ENCODE measurements at places on chromosomes 13 and 19.

- DNase-seq: peak; percentile 48
These were observed 237.5 kb downstream of the COG6 start for GRCh38 chr13:39892721-39893685.

GRCh38 chr19:49395581-49396407 lies 7.7 kb downstream of the KASH5 start:
- DNase-seq: no peak

- no peak for DNase-seq
These were observed 235.0 kb downstream of the PCCA start for GRCh38 chr13:100323937-100324336.

DNA sequence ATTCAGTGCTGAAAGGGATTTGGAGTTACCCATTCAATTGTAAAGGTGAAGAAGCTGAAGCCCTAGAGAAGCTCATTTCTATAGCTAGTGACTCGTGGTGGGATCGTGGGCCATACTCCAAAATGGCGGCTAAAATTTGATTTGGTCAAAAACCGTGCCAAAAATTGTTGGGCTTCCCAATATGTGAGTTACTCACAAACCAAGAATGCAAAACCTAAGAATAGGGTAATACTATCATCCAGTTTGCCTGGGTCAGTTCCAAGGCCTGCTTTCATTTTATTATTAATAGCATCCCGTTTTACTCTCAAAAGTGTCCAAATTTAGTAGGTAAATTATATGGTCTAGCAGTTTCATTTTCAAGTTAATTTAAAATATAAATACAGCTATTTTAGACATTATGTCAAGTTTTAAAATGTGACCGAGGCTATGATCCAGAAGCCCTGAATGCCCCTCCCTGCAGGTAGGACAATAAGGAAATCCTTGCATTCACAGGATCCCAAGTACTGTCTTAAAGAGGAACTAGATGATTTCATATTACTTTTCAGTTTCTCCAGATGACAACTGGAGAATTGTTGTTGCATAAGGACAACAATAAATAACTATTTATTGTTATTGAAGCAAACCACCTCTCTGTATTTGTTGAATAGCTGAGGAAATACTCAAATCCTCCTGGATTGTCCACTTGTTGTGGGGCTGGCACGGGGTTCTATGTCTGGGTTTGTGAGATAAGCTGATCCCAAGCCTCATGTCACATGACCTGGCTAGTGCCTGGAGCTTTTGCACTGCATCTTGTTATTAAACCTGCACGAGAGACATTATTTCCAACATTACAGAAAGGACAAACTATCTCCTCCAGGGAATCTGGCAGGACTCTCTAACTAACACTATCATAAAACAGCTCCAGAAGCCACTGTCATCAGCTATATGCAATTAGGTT lies 11.6 kb upstream of the RAP2A start:
- no peak for DNase-seq

GRCh38 chr19:29685326-29685725 lies 20.1 kb downstream of the PLEKHF1 start:
- no peak for DNase-seq

- no peak for DNase-seq
These were observed 6.5 kb downstream of the EPSTI1 start for GRCh38 chr13:42985312-42986175.

DNA sequence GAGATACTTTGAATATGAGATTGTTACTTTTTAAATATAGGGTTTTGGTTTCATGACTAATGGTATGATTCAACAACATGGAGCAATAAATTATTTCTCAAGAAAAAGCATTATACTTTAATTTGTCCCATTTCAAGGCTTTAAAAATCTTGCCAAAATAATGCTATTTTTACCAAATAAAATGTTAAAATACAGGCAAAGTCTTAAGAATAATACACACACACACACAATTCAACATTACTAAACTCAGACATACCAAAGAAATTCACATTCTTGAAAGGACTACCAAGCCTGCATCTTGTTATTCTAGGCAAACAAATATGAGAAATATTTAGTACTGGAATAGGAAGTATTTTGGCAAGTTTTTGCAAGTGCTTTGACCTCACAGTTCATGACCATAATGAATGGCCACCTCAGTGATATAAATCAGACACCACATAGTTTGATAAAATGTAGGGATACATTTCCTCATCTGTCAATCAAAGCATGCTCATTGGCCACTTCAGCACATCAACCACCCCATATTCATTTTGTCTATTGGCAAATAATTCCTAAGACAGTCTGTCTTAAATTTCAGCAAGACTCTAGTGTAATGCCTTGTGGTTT lies 107.2 kb downstream of the NALCN start:
- no peak for DNase-seq

- no peak for DNase-seq
These were observed 408.1 kb upstream of the SLITRK1 start for GRCh38 chr13:84290386-84290785.

DNA sequence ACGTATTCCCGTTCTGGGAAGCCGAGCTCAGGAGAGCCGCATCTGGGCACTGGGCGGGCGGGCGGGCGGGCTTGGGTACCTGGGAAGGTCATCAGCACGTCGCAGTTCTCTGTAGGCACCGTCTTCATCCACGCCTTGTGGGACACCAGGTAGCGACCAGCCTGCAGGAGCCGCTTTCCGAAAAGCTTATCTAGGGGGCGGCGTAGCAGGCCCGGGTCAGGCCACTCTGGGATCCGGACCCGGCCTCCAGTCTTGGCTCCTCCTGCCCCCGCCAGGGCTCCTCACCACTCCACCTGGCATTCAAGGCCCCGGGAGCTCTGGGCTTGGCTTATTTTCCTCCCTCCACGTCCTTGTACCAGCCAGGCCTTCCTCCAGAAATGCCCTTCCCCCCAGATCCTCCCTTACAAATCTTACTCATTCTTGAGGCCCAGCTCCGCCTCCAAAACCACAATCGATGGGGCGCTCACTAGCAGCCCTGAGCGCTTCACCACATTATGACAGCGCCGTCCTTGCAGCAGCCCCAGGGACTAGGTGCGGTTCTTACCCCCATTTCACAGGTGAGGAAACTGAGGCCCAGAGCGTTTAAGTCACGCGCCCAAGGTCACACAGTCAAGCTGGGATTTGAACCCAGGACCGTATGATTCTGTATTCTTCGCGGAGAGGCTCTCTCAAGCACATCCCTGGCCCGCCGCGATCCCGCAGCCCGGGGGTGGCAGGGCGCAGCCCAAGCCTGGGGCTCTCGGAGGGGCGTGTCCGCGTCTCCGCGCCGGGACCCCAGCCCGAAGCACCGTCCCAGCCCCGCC lies 843 bp downstream of the ANO8 start:
- peak; percentile 81 for DNase-seq

GRCh38 chr13:30435911-30436451 lies 13.7 kb downstream of the UBE2L5 start:
- no peak for DNase-seq

- DNase-seq: no peak
These were observed 1.3 kb upstream of the B3GNT8 start for GRCh38 chr19:41428481-41428859.

- no peak for DNase-seq
These were observed 25.9 kb upstream of the OR10H2 start for GRCh38 chr19:15701757-15702533.

- DNase-seq: no peak
These were observed 905.6 kb upstream of the SPRY2 start for GRCh38 chr13:81246556-81246955.

DNA sequence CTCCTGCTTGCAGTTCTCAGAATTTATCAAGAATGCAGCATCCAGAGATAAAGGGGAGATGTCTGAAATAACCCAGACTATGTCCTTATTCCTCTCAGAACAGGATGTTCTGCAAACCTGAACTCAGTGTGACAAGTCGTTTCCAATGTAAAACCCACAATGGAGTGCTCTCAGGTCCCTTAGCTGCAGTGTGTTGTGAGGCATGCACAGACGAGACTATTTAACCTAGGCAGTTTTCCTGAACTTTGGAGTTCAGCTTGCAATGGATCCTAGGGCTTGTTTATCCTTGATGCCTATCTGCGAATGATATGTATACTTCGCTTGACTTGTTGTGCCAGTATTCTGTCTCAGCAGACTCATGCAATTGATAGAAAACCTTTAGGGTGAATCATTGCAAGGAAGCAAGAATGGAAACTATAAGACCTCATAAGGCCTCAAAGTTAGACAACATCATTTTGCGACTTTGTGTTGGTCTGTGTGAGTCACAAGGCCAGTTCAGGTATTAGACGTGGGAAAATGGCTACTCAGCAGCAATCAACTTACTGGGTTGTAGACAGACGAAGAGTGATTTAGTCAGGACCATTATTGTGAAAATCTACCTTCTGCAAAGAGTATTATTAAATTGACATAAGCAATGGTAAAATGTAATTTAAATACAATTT lies 2439.9 kb upstream of the PCDH20 start:
- no peak for DNase-seq

- DNase-seq: no peak
These were observed 262.0 kb downstream of the NDFIP2 start for GRCh38 chr13:79742923-79743322.

DNA sequence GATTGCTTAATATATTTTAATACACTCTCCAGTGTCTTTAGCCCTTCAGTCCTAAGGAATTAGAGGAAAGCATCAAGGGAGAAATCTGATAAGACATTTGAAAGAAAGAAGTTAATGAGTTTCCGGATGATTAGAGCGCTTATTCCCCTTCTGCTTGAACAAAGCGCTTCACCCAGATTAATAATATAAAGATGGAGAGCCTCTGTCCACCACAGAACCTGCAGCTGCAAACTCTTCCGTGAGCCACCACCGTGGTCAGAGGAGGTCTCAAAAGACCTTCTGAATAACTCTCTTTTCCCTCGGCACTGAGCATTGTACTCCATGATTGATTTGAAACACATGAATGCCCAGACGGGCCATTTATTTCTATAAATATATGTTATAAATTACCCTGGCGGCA lies 14.2 kb upstream of the TUBGCP3 start:
- no peak for DNase-seq

GRCh38 chr13:22903301-22903700 lies 277.5 kb upstream of the SGCG start:
- DNase-seq: no peak

- no peak for DNase-seq
These were observed 38.7 kb downstream of the PBX4 start for GRCh38 chr19:19579533-19580361.

- DNase-seq: peak; percentile 29
These were observed 10.4 kb upstream of the NANOS3 start for GRCh38 chr19:13866463-13867046.

- DNase-seq: no peak
These were observed 6.0 kb downstream of the SSC5D start for GRCh38 chr19:55494172-55494761.

DNA sequence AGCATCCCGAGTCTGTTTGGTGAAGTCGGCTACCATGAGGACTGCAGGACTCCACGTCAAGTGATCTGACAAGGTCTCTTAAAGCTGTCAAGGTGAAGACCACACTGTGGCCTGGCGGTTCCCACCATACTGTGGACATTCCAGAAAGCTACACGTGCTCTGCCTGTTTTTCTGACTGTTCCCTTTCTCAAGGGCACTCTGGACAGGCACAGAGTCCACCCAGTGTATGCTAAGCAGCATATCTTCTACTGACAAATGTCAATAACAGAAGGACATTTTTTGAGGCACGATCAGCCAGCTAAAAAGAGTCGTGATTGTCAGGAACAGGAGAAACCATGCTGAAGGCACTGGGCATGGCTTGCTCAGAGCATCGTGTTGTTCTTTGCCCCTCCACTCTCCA lies 12.8 kb upstream of the WASF3 start:
- DNase-seq: no peak

DNA sequence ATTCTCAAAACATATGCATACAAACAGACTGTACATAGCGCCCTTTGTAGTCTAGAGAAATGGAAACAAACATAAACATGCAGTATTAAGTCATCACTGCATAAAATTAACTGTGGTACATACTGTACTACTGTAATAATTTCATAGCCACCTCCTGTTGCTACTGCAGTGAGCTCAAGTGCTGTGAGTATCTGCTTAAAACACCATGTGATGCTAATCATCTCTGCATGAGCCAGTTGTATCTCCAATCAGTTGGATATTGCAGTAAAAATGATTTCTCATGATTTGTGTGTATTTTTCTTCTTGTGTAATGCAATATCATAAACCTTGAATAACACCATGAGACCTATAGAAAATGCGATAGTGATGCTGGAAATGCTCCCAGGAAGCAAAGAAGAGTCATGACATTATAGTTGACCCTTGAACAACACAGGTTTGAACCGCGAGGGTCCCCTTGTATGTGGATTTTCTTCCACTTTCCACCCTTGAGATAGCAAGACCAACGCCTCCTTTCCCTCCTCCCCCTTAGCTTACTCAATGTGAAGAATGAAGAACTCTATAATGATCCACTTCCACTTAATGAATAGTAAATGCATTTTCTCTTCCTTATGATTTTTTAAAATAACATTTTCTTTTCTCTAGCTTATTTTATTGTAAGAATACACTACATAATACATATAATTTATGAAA lies 4.1 kb downstream of the TNFSF13B start:
- no peak for DNase-seq

DNA sequence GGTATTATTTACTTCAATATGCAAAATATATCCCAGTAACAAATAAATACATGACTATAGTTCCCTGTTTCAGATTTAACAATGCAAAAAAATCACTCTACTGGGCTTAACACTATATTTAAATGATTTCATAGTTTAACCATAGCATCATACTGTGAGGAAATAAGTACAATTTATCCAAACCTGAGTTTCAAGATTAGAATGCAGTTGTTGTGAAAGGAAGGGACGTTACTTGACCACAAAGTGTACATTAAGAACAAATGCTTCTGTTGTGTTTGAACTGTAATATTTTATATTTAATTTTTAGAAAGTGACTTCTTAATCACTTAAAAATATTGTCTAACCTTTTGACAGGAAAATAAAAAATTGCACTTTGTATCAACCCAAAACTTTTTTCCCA lies 1747.9 kb upstream of the SPRY2 start:
- no peak for DNase-seq

DNA sequence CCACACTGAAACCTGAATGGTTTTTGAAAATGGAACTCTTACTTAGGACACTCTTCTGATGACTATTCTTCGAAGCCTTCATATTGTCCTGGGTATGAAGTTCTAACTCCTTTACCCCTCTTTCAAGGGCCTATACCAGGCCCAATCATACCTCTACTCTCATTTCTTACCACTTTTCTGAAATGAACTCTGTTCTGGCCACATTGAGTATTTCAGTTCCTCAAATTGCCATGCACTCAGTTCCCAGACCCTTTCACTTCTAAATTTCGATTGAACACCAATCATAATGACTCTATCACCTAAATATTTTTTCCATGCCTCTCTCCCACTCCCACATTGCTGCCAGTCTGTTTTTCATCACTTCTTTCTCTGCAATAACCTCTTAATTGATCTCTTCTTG lies 53.7 kb downstream of the LACC1 start:
- no peak for DNase-seq

GRCh38 chr13:36858290-36858689 lies 39.3 kb downstream of the RFXAP start:
- peak; percentile 13 for DNase-seq

- DNase-seq: peak; percentile 48
These were observed 31.7 kb downstream of the DNAJC15 start for GRCh38 chr13:43054803-43055802.

- no peak for DNase-seq
These were observed 242.4 kb downstream of the KCNRG start for GRCh38 chr13:50257646-50258045.

Data from CD4-positive, alpha-beta T cell (primary cell).